PC-3 (cell line): ENCODE measurements at places on chromosomes 7 and 10. TPM values are rescaled to one million over a fixed set of nuclear protein-coding genes. Genes with fewer than 3 reads are reported as not detected.
A peak's percentile ranks its signal among the peaks of the same experiment; 100 is the strongest.

DNA sequence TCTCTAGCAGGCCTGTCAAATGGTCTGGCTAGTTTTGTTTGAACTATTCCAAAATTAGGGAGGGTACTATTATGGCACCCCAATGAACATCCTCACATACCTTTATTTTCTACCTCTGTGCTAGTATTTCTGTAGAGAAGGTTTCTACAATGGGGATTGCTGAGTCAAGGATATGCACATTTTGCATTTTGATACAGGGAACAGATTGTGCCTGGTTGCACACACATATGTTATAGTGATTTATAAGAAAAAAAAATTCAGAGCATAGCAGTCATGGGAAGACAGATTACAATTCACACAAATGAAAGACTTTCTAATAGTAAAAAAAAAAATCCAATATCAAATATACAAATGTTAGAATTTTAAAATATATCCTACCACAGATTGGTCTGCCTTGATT is 14.1 kb upstream of the NRBF2 start:
- H3K27ac ChIP-seq = no peak overlapping the region
- no peak overlapping the region for H3K4me3 ChIP-seq
- H3K36me3 ChIP-seq = no peaks in the 10 kb centered on the region
- DNase-seq = no peak
- no peaks in the 10 kb centered on the region for H3K27me3 ChIP-seq

DNA sequence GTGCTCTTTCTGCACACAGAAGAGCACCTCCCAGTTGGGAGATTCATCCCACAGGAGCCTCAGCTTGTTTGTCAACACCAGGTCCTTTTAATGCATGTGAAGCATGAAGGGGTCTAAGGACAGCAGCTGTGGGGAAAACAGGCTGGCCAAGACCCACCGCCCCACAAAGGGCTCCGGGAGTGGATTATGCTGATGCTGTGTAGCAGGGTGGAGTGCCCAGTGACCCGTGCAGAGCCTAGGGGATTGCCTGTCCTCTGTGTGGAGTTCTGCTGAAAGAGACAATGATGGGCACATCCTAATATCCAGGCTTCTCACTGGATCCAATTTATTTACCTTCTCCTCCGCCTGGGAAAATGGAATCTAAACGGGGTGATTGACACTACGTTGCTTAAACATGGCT is 74.0 kb downstream of the PIP4K2A start:
- H3K27me3 ChIP-seq = no peaks in the 10 kb centered on the region
- no peak overlapping the region for H3K4me3 ChIP-seq
- no peak for DNase-seq
- H3K36me3 ChIP-seq = no peaks in the 10 kb centered on the region
- H3K27ac ChIP-seq = no peak overlapping the region

DNA sequence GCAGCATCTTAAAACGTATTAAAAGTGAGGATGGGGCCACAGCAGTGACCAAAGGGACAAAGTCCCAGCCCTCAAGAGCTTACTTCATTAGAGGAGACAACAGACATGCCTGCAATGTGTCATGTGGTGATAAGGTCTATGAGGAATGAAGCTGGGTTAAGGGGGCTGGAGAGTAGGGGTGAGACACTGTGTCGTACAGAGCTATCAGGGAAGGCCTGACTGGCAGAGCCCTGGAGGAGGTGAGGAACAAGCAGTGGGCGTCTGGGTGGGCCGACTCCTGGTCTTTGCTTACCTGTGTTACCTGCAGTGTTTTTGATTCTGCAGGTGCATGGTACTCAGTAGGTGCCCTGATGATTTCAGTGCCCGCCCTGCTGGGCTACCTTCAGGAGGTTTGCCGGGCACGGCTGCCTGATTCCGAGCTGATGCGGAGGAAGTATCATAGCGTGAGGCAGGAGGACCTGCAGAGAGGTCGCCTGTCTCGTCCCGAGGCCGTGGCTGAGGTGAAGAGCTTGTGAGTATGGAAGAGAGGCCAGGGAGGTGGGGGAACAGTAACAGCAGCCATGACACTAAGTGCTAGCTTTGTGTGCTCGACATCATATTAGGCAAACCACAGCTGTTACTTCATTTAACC is 7.6 kb downstream of the ZFYVE27 start:
- no peaks in the 10 kb centered on the region for H3K27me3 ChIP-seq
- H3K36me3 ChIP-seq = peaks cover 28% of the 10 kb centered on the region
- no peak overlapping the region for H3K27ac ChIP-seq
- DNase-seq = no peak
- no peak overlapping the region for H3K4me3 ChIP-seq

GRCh38 chr10:35745617-35746403 is 103.7 kb upstream of the FZD8 start:
- H3K27me3 ChIP-seq = no peaks in the 10 kb centered on the region
- no peak for DNase-seq
- H3K36me3 ChIP-seq = no peaks in the 10 kb centered on the region
- no peaks in the 10 kb centered on the region for H3K4me1 ChIP-seq

GRCh38 chr7:91212582-91212981 is 51.7 kb upstream of the FZD1 start:
- no peak for DNase-seq
- H3K36me3 ChIP-seq = no peaks in the 10 kb centered on the region
- H3K4me3 ChIP-seq = no peak overlapping the region
- H3K27ac ChIP-seq = no peak overlapping the region
- no peaks in the 10 kb centered on the region for H3K4me1 ChIP-seq

GRCh38 chr7:102326157-102326889 is 29.9 kb downstream of the SPDYE6 start:
- DNase-seq = no peak
- H3K36me3 ChIP-seq = no peaks in the 10 kb centered on the region
- H3K4me1 ChIP-seq = no peaks in the 10 kb centered on the region

DNA sequence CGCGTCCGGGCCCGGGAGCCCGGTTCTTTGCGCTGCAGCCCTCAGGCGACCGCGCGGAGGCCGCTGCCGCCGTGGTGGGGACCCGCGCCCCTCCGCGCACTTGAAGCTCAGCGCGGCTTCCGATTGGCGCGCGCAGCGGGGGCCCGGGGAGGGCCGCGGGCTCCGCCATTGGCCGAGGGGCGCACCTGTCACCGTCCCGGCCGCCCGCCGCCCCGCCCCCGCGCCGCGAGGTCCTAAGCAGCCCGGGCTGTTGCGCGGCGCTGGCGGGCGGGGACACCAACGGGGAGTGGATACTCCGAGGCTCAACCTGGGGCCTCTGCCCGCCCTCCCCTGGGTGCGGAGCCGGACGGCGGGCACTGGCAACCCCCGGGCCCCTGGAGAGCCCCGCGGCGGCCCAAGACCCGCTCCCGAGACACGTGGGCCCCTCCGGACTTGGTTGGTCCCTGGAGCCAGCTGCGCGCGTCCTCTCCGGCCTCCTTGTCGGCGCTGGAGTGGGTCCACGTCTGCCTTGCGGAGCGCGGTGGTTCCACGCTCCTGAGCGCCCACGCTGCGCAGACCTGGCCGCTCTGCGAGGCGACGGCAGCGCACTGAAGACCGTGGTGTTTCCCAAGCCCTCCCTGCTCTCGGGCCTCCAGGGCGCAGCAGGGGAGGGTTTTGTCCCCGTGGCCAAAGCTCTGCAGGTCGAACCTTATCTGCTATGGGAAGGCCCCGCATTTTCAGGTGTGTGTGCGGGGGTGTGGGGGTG is at the start of gene MNX1:
Gene MNX1, minus strand, starts transcription at position 76 of the 745 bp plus-strand sequence. CDS start 313 bp downstream, outside the sequence.
- no peaks in the 10 kb centered on the region for H3K36me3 ChIP-seq
- H3K4me3 ChIP-seq = peak within 1 kb of the TSS; percentile 72
- peaks cover 21% of the 10 kb centered on the region for H3K27me3 ChIP-seq

DNA sequence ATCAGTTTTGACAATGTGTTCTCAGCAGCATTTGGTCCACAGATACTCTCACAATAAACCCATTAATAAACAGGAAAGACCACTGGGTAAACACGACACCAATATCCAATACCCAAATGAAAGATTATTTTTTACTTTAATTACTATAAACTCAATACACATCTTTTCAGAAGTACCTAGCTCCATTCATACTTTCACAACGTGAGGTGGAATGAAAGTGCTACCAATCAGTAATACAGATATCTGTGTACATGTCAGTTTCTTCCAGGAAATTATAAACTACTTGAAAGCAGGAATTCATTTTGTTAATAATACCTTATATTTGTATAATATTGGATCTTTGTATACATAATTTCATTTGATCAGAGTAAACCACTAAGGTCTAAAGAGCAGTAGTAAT is 11.9 kb downstream of the CDK6 start:
- H3K4me3 ChIP-seq = no peak overlapping the region
- H3K27ac ChIP-seq = no peak overlapping the region
- no peaks in the 10 kb centered on the region for H3K36me3 ChIP-seq
- H3K27me3 ChIP-seq = no peaks in the 10 kb centered on the region

GRCh38 chr10:1550291-1550595 is 187.1 kb downstream of the ADARB2 start:
- H3K36me3 ChIP-seq = no peaks in the 10 kb centered on the region
- no peaks in the 10 kb centered on the region for H3K27me3 ChIP-seq
- H3K27ac ChIP-seq = no peak overlapping the region

DNA sequence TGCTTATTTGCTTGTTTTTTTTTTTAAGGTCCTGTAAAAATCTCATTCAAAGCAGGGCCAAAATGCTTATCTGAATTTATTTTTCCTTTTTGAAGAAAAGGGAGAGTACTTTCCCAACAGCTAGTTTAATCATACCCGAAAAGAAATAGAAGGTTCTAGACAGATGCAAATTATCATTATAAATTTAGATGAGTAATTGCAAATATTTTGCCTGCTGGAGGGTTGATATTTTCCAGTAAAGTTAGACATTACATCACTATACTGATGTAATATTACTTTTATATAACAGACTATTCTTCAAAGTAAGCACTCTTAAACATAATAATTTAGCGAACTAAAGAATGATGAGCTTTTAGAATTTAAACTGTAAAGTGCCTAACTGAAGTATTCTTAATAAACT is 14.1 kb upstream of the CFAP69 start:
- no peaks in the 10 kb centered on the region for H3K36me3 ChIP-seq
- H3K4me3 ChIP-seq = no peak overlapping the region

- H3K27me3 ChIP-seq = no peaks in the 10 kb centered on the region
- H3K4me3 ChIP-seq = peak overlapping the region; percentile 63
- peak; percentile 58 for DNase-seq
- H3K36me3 ChIP-seq = no peaks in the 10 kb centered on the region
- H3K4me1 ChIP-seq = peaks cover 11% of the 10 kb centered on the region
Measured at GRCh38 chr10:103542764-103543616, 49.5 kb downstream of the NEURL1 start.

DNA sequence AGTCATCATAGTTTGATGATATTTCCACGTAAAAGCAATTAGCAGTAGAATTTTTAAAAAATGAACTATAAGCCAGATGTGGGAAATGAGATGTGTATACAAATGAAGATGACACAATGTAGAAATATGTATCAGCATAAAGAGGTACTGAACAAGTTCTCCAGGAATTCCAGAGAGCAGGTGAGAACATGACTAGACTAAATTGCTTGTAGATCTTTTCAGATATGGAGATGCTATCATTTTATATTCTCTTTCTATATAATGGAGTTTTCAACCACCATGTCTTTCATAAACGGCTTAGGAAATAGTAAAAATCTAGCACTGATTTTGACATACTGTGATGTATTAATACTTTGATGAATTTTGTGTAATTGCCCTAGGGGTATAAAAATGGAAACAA is 130.9 kb downstream of the SEMA3D start:
- H3K27ac ChIP-seq = no peak overlapping the region
- peaks cover 6% of the 10 kb centered on the region for H3K4me1 ChIP-seq
- no peaks in the 10 kb centered on the region for H3K27me3 ChIP-seq
- no peaks in the 10 kb centered on the region for H3K36me3 ChIP-seq
- H3K4me3 ChIP-seq = no peak overlapping the region
- DNase-seq = peak; percentile 39

- H3K4me1 ChIP-seq = no peaks in the 10 kb centered on the region
- H3K4me3 ChIP-seq = no peak overlapping the region
- peak; percentile 47 for DNase-seq
- H3K27ac ChIP-seq = no peak overlapping the region
- H3K36me3 ChIP-seq = no peaks in the 10 kb centered on the region
- no peaks in the 10 kb centered on the region for H3K27me3 ChIP-seq
Measured at GRCh38 chr7:110835218-110835617, 255.7 kb upstream of the LRRN3 start.

GRCh38 chr7:57308631-57309408 is 141.2 kb upstream of the ZNF716 start:
- H3K27ac ChIP-seq = no peak overlapping the region
- no peak for DNase-seq
- no peaks in the 10 kb centered on the region for H3K27me3 ChIP-seq
- no peaks in the 10 kb centered on the region for H3K36me3 ChIP-seq
- H3K4me3 ChIP-seq = no peak overlapping the region
- no peaks in the 10 kb centered on the region for H3K4me1 ChIP-seq

DNA sequence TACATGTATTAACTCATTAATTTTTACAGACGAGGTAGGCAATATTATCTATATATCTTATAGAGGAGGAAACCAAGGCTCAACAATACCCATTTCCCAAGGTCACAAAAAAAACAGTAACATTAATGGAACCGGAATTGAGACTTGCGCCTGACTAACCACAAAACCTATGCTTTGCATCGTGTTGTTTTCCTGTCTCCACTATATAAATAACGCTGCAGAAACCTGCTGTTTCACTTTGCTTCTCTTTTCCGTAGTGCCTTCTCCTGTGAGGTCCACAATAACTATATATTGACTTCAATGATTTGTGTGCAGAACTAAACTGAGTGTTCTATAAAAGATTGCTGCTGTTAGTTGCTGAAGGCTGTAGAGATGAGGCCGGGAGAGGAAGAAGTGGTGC is 97.7 kb upstream of the RPA3 start:
- H3K4me1 ChIP-seq = peaks cover 12% of the 10 kb centered on the region
- no peak overlapping the region for H3K27ac ChIP-seq
- no peaks in the 10 kb centered on the region for H3K36me3 ChIP-seq
- no peak overlapping the region for H3K4me3 ChIP-seq
- DNase-seq = no peak

- H3K4me1 ChIP-seq = peaks cover 16% of the 10 kb centered on the region
- H3K27me3 ChIP-seq = peaks cover 8% of the 10 kb centered on the region; the same call in 1 of the 2 replicates
- H3K36me3 ChIP-seq = no peaks in the 10 kb centered on the region
- peak; percentile 64 for DNase-seq
Measured at GRCh38 chr7:82593780-82594179, 150.2 kb upstream of the CACNA2D1 start.

DNA sequence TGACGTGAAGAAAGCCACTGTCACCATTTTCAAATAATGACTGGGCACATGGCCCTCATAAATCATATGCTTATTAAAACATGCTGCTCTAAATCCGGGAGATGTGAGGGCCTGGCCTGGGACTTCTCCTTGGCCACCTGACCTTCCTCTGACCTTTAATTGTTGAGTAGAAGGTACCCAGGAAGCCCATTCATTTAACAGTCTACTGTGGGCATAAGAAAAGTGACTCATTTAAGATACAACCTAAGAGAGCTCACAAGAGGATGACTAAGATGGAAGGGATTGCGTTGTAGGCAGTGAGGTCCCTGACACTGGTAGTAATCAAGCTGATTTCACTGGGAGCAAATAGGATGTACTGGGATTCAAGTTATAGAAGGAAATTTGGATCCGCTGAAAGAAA is 203.4 kb upstream of the GPR26 start:
- H3K4me3 ChIP-seq = no peak overlapping the region
- H3K36me3 ChIP-seq = no peaks in the 10 kb centered on the region
- H3K4me1 ChIP-seq = no peaks in the 10 kb centered on the region
- DNase-seq = peak; percentile 12

Gene EN2
- total RNA-seq = 2.3 and 2.4 TPM in 2 replicates

Gene GSTO2
- total RNA-seq = 8.1 and 13.8 TPM in 2 replicates

Gene ADAM8
- total RNA-seq = 113 and 147 TPM in 2 replicates

Gene OR6V1
- total RNA-seq = not detected in 2 replicates

Gene CPN1
- total RNA-seq = not detected in 2 replicates

Gene LANCL2
- total RNA-seq = 12.7 and 24.6 TPM in 2 replicates

Gene SLC12A9
- total RNA-seq = 25.9 and 31.2 TPM in 2 replicates

Gene MKI67
- total RNA-seq = 66.0 and 84.9 TPM in 2 replicates

Gene UCMA
- not detected in 2 replicates for total RNA-seq

Gene MRLN
- not detected in 2 replicates for total RNA-seq

Gene METTL2B
- 33.8 and 37.1 TPM in 2 replicates for total RNA-seq

Gene TMEM139
- 5.2 and 6.2 TPM in 2 replicates for total RNA-seq
